Myometrial cell (primary cell): ENCODE measurements at places on chromosomes 16 and 17. TPM values are rescaled to one million over a fixed set of nuclear protein-coding genes. Genes with fewer than 3 reads are reported as not detected.

DRC3 gene
- under 0.01 TPM in 2 replicates for total RNA-seq

MT4 gene
- total RNA-seq: not detected in 2 replicates

TEKT5 gene
- total RNA-seq: not detected in 2 replicates

ATP1B2 gene
- not detected in 2 replicates for total RNA-seq

GRB2 gene
- total RNA-seq: 75.0 and 92.3 TPM in 2 replicates

RMI2 gene
- 15.6 and 21.4 TPM in 2 replicates for total RNA-seq

FOXF1 gene
- 11.5 and 15.8 TPM in 2 replicates for total RNA-seq

TNFRSF17 gene
- not detected in 2 replicates for total RNA-seq

UMOD gene
- not detected in 2 replicates for total RNA-seq

SLC46A1 gene
- 4.0 and 4.1 TPM in 2 replicates for total RNA-seq
